ENCODE measurements at places on chromosomes 7 and 10.
A peak's percentile ranks its signal among the peaks of the same experiment; 100 is the strongest.

DNA sequence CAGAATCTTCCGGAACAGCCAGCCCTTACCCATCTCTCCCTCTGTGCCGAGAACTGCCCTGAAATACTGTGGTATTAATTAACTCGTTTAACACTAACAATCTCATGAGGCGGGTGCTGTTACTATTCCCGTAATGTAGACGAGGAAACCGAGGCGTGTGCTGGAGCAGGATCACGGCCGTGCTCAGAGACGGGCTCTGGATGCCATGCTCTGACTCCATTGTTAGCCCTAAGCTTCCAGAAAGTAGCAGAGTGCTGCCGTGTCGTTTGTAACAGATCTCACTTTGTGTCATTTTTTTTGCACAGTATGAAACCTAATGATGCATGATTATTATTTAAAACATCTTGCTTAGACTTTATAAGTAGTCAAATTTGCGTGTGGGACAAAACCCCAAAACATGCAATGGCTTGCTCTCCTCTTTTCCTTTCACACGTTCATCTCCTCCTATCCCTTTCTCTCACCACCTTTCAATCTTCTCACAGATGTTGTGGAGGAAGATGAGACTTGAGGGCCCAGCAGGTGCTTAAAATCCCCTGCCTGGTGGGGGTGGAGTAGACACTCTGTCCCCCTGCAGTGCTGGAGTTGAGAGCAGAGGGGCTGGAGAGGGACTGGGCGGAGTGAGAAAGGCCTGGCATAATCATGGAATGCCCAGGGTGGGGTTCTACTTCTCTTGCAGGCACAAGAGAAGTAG is 482 bp upstream of the ACTR3C start:
- DNase-seq, result no peak

DNA sequence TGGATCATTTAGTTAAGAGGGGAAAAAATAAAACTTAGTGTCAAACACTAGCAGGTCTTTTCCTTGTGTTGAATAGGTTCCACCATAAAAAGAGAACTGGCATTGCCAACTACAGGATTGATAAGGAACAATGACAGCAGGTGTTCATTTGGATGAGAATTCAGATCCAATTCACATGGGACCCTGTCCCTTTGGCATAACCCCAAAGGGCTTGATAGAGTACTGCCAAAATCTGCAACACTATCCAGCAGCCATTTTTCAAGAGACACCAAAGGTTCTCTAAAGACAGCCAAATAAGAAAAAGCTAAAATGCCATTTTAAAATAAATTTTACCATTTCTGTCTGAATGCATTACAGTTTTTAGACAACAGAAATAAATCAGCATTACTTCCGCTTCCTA is 422.3 kb downstream of the DGKB start:
- no peak for DNase-seq

GRCh38 chr10:82318534-82318933 is 443.5 kb downstream of the NRG3 start:
- DNase-seq, result no peak

DNA sequence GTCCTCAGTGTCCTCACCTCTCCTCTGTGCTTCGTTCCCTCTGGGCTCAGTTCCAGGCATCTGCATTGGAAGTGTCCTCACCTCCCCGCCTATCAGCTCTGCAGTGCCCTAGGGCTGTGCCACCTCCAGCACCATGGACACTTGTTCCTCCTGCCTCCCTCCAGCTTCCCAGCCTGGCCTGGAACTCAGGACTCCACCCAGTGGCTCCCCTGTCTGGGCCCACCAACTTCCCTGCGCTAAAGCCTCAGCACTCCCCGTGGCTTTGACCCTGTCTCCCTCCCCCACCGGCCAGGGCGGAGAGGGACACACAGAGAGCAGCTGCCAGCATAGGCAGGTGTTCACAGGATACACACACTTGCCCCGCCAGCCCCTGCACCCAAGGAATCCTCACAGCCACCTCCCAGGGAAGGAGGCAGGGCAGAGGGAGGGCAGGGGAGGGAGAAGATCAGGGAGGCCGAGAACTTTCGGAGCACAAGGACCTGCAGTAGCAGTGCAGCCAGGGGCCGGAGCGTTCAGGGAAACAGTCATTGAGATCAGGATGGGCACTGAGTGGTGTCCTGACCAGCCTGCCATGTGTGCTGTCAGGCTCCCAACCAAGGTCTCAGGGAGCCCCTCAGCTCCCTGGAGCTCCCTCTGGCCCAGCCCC is 31.3 kb downstream of the ANXA8 start:
- peak; percentile 17 for DNase-seq

DNA sequence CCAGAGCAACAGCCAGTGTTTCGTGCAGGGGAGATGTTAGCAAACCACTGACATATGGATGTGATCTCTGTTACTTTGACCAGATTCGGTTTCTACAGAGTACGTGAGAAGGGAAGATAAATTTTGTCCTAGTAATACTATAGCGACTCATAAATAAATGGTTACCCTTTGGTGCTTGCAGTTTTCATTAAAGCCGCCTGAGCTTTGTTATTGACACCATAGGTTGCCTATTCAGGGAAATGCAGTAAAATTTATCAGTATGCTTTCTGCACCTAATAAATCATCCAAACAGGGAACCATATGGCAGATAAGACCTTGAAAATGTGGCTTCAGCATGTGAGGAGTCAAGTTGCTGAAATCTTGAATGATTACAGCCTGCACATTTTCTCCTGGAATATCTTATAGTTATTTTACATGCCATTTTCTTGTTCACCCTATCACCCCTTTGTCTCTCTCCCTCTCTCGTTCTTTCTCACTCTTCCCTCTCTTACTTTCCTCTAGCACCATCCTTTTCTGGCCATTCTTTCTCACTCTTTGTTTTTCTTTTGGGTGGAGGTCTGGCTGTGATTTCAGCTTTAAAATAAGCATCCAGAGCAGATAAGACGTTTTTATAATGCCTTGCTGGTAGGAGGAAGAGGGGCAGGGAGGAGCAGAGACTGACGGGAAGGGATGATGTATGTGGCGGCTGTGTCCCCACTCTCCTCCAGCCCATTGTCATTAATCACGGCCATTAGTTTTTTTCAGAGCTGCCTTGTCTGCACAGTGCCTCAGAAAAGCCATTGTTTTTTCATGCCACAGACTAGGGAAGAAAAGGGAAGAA is 182.5 kb downstream of the LRMDA start:
- no peak for DNase-seq

- DNase-seq, result no peak
Measured at GRCh38 chr7:69418869-69419670, 179.2 kb upstream of the AUTS2 start.

DNA sequence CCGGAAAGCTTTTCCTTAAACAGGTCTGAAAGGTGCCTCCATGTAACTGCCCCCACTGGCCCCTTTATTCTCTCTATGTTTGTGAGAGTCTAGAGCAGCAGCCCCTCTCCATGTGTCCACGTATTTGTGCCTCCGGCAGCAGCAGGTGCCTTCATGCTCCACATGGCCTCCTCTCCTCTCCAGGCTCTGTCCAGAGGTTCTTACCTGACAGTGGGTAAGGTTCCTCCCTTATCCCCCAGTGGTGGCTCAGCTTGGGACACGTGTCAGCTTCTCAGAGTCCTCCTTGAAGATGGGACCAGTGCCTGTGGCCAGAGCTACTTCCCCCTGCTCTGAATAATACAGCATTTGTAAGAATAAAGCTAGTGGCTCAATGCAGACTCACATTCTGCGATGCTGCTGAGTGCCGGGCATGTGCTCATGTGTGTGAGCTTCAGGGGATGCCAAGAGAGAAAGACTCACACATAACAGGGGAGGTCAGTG is 7.9 kb downstream of the CALML3 start:
- DNase-seq, result no peak

DNA sequence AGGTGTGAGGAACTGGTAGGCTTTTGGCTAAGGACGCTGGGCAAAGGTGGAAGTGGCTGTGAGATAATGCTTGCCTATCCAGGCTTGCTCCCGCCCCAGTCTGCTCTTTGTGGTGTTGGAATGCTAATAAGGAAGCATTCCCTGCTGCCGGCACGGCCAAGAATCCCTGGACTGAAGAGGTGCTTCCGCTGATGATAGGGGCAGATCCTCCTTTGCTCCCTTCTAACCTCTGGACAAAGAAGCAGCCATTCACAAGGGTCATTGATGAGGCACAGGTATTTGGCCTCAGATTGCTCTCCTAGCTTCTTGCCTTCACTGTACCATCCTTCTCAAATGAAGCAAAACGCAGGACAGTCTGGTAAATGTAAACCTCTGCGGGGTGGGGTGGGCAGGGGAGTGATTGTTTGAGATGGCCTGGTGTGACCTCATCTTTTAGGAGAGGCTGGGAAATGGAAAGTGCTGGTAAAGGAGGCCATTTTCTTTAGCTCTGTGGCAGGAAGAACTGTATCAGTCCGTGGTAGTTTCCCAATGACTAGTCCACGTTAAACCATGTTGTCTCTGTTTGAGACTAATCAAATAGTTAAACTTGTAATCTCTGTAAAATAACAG is 1.7 kb downstream of the PGAM1 start:
- peak; percentile 58 for DNase-seq

DNA sequence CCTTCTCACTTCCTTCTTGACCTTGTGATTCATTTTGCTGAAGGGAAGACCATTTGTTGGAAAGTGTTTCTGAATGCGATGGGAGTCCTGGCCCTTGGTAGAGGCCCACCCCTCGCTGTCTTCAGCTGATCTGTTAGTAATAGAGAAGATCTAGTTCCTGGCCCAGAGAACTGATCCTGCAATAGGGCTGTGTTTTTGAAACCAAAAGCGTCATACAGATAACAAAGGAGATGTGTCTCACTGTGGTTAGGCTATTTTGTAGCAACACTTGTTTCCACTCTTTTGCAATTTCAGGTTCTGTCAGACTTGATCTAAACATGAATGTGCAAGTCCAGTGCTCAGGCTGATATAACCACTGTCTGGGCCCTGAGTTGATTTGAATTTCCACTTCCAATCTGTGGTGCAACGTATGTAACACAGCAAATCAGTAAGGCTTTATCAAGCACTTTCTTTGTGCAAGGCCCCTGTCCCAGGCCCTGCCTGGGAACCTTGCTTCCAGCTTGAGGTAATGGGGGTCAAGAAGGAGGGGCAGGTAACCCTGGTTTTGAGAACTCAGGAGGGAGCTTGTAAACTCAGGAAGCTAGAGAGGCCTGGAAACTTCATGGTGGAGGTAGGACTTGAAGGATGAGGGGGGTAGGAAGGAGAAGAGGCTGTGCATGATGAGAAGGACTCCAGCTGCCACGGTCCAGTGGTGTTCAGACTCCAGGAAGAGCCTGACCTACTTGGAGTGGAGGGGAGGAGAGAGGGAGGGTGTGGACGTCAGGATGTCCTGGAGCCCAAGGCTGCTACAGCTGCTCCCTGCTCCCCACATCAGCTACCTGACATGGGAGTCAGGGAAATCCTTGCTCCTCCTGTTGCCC is 42.2 kb upstream of the SRGN start:
- DNase-seq, result peak; percentile 47

Data from stimulated activated CD8-positive, alpha-beta memory T cell treated with anti-CD3 and anti-CD28 coated beads, Interleukin-4, amount 100 ng/mL, for 48 hours (primary cell).